ENCODE measurements at places on chromosomes 5 and 9. TPM values are rescaled to one million over a fixed set of nuclear protein-coding genes. Genes with fewer than 3 reads are reported as not detected.
A peak's percentile ranks its signal among the peaks of the same experiment; 100 is the strongest.

- no peak for DNase-seq
Measured at GRCh38 chr5:124927735-124928134, 181.3 kb upstream of the ZNF608 start.

- no peak for DNase-seq
Measured at GRCh38 chr9:137505421-137506140, 44.6 kb downstream of the PNPLA7 start.

DNA sequence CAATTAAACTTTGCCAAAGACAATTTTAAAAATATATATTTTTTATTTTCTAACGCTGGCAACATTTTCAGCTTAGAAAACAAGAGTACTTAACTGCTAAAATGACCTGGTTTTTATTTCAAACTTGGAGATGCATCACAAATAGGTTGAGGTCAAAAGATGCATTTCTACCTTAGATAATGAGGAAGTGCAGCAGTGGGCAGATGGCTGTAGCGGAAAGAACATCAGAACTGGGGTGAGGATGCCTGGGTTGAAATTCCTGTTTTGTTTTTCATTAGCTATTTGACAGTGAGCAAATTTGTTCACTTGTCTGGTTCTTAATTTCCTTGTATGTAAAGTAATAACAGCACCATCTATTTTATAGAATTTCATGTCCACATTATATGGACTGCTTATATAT, 524.8 kb upstream of the KLF4 start:
- no peak for DNase-seq

GRCh38 chr5:116340799-116341198, 233.8 kb downstream of the SEMA6A start:
- no peak for DNase-seq

GRCh38 chr5:67093279-67093678, 103.3 kb downstream of the CD180 start:
- DNase-seq: no peak

DNA sequence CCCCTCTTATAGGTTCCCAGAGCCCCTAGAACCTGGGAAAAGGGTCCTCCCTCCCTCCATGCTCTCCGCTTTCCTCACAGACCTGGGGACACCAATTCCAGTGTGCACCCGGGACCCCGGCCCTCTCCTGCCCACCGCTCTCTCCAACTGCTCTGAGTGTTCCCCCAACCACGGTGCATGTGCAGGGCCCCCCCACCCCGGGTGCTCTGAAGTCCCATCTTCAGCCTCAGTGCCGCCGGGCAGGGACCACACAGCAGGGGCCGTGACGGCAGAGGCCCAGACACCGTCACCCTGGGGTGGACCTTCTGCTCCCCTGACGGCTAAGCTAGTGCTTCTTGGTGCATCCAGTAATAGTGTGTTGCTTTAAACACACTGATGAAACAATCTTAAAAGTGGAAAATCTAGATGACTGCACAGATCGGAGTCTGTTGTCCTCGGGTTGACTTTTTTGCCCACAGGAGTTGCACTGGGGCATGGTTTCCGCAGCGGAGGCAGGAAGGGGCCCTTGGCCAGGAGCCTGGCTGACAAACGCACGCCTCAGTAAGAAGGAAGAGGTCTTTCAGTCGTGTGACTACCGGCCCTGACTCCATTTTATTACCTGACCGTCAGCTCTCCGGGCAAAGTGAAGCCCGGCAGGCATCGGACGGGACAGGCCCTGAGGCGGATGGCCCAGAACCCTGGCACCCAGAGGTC, 36.2 kb upstream of the SLC6A3 start:
- no peak for DNase-seq

DNA sequence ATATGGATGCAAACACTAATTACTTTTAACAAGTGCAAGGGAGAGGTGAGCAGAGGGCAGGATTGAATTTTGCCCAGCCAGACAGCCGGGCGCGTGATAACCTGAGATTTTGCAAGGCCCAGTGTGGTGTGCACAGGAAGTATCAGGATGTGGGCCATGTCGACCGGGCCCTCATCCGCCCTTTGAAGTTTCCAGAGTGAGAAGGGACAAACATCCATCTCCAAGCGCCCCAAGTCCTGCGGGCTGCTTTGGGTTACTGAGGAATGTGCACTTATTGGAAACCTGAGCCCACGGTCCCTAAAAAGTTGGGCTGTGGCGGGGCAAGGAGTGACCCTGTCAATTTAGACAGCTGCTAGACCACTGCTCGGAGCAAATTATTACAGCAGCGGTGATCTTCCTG, 272.2 kb upstream of the IRX2 start:
- no peak for DNase-seq

DNA sequence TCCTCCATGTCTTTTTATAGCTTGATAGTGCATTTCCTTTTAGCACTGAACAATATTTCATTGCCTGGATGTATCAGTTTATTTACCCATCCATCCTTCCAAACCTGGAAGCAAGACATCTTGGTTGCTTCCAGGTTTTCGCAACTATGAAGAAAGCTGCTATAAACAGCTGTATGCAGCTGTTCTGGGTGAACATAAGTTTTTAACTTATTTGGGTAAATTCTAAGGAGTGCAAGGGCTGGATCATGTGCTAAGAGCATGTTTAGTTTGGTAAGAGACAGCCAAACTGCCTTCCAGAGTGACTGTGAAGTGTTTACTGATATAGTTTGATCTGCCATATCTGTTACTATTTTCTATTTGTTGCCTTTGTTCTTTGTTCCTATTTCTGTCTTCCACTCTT, 58.5 kb downstream of the CSF2 start:
- DNase-seq: no peak

- no peak for DNase-seq
Measured at GRCh38 chr9:71814815-71815214, 46.5 kb upstream of the CEMIP2 start.

DNA sequence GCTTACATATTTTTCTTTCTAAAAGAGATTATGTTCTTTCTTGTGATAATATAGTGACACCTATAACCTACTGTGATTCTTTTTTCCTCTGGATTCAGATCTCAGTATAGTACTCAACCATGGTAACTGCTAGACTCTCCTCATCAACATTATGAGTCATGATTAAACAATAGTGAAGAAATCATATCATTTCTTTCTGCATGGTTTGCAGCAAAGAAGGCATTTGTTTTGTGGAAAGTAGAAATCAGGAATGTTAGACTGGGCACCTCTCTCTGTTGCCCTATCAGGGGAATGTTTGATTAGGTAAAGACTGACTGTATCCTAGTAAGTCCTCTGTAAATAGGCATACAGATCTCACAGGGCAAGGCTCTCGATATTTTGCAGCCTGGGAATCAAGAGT, 25.6 kb upstream of the SMC2 start:
- DNase-seq: no peak

DNA sequence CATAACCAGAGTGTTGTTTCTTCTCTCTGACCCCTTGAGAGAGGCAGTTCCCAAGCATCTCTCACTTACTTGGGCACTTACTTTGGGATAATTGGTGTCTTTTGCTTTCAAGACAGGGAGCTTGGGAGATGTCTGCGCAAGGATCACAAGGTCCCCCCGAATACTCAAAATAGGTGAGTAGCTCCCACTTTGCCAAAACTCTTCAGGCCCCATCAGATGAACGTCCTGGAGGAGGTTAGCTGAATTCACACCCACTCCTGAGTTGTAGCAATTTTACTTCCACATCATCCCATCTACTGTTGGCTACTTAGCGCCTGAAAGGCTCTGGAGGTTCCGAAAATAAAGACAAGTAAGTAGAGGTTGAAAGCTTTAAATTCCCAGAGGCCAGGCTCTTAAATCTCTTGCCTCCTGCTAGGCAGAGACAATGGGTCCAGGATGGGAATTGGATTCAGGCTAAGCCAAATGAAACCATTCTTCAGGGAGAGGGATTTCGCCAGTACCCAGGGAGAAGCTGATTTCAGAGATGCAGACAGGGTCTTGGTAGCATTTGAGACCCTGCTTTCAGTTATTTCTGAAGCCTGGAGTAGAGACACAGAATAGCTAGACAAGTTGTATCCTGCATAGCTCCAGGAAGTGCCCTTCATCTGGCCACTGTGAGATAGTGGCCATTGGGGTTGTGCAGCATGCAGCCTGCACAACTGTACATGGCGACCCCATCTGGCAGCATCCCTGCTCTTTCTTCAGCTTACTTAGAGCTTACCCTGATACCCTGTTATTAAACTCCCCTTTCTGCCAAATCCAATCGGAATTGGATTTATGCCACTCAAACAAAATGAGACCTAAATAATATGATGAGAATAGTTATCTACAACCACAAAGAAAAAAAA, 60.1 kb downstream of the BOD1 start:
- DNase-seq: no peak

GRCh38 chr5:37918424-37918823, 78.6 kb upstream of the GDNF start:
- peak; percentile 80 for DNase-seq

DNA sequence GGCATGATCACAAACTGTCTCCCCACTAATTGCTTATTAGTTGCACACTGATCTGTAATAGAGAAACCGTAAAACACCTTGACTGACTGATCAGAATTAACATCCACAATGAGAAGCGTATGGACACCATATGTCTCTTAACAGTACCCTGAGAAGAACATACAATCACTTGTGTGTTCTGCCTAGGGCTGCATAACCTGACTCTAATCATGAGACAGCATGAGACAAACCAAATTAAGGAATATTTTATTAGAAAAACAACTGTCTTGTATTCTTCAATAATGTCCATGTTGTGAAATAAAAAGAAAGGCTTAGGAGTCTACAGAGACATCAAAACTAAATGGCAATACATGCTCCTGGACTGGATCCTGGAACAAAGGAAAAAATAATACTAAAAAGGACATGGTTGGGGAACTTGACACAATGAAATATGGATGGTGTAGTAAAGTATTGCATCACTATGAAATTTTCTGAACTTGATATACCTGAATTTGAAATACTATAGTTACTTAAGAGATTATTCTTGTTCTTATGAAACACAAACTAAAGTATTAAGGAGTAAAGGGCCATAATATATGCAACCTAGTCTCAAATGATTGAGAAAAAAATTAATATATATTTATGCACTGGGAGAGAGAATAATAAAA, 162.1 kb downstream of the CWC27 start:
- no peak for DNase-seq

GRCh38 chr5:103211576-103212561, 46.7 kb upstream of the MACIR start:
- no peak for DNase-seq

DNA sequence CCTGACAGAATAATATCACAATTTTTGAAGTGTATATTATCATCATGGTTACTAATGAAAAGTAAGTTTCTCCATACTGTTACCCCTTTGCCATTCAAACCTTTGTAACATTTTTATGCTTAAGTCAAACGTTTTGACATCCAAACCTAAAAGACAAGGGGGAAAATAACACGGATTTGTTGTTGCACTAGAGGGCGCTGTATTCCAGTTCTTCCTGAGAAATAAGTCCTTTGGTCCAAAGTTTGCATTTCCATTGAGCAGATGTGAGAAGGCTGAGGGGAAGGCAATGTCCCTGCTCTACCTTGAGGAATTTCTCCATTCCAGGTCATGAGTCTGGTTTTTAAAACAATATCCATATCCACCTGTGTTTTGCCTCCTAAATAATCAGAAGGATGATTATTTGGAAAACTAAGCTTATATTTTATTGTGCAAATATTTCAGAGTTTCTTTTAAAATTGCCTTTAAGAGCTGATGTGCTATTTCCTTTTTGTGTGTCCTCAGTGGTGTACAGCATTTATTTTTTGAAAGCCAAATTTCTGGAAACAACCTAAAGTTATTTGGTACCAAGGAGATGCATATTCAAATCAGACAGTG, 9.7 kb downstream of the LECT2 start:
- DNase-seq: no peak

- DNase-seq: peak; percentile 57
Measured at GRCh38 chr9:95005278-95006143, 279.0 kb downstream of the AOPEP start.

DNA sequence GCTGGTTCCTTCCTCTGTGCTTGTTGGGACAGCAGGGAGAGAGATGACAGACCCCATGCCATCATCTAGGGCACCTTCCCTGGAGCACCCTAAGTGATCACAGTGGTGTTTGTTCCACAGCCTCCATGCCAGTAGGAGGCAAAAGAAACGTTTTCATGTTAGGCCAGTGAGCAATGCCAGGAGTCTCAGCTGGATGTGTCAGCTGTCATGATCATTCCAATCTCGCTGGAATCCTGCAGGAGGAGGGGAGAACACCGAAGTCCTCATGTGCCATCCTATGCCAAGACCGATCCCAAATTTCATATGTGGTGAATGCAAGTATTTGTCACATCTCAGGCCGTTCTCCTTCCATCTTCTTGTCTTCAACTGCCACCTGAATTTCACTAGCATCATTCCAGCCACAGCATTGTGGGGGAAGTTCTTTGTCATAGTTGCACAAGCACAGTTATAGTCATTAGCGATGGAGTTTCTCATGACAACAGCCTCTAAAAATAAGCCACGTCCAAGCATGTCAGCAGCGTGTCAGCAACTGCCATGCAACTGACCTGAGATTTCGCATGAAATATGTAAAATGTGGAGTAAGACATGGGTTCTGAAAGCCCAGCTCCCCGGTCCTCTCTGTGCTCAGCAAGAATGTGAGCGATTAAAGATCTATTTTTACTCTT, 97.2 kb upstream of the DNAH5 start:
- no peak for DNase-seq

DNA sequence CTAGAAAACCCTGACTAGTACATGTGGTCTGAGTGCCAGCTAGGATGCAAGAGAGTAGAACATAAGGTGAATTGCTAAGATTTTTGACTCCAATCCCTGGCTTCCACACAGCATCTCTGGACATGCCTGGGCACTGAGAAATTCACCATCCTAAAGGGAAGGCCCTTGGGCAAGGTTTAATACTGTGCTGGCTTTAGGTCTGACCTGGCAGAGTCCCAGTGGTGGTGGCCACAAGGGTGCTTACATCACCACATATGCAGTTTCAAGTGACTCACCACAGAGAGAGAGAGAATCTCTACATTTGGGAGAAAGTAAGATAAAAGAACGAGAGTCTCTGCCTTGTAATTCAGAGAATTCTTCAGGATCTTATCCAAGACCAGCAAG, 661.6 kb upstream of the C9orf72 start:
- no peak for DNase-seq

DNA sequence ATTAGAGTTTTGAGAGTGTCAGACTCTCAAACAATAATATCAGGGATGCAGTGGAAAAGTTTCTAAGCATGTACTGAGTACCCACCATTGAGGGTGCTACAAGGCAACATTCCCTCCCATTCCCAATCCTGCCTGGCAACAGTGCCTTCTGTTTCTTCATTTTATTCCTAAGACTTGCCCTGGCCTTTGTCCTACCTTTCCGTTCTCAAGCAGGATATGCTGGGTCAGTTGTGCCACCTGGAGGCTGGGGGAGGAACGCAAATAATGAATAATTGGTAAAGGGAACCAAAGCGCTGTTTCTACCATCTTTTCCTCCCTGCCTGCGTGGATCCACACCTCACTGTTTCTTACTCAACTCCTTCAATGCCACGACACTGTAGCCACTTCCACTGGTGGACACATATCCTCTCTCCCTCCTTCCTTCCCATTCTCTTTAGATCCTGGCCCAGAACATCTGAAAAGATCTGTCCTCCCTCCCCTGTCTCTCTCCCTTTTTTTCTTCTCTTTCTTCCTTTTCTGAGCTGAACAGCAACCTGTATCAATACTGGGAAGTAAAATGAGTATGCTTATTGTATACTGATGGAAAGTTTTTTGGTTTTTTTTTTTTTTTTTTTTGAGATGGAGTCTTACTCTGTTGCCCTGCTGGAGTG, 149.5 kb downstream of the C9orf152 start:
- DNase-seq: peak; percentile 50

Gene CYLC2
- total RNA-seq: not detected

Gene DOCK8
- 6.6 TPM for total RNA-seq

Gene AQP7
- total RNA-seq: 3.9 TPM

Gene STKLD1
- not detected for total RNA-seq

Gene ENTREP1
- total RNA-seq: 2.0 TPM

Gene THBS4
- total RNA-seq: 38.2 TPM

Gene RNF183
- not detected for total RNA-seq

All from stomach (tissue), 19 donors.